Renal cortex interstitium (tissue), 15 donors: ENCODE measurements at places on chromosomes 13 and 19. TPM values are rescaled to one million over a fixed set of nuclear protein-coding genes. Genes with fewer than 3 reads are reported as not detected.

- no peak for DNase-seq
Measured at GRCh38 chr19:7370546-7370945, 21.8 kb downstream of the ARHGEF18 start.

DNA sequence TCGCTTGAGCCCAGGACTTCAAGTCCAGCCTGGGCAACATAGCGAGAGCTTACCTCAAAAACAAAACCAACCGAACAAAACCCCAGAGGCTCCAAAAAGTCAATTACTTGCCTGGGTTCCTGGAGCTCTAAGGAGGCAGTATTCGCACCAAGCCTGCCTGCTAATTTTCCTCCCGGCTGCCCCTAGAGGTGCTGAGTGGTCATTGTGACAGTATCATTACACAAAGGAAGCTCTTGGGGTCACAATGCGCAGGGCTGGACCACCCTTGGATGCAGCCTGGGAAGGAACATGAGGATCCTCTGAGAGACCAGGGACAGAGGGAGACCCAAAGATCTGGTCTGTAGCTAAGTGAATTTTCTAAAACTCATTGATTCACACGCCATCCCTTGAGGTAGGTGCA lies 8.5 kb upstream of the PEX11G start:
- DNase-seq = no peak

EPSTI1 gene
- polyA plus RNA-seq = 16.3 TPM

DNA sequence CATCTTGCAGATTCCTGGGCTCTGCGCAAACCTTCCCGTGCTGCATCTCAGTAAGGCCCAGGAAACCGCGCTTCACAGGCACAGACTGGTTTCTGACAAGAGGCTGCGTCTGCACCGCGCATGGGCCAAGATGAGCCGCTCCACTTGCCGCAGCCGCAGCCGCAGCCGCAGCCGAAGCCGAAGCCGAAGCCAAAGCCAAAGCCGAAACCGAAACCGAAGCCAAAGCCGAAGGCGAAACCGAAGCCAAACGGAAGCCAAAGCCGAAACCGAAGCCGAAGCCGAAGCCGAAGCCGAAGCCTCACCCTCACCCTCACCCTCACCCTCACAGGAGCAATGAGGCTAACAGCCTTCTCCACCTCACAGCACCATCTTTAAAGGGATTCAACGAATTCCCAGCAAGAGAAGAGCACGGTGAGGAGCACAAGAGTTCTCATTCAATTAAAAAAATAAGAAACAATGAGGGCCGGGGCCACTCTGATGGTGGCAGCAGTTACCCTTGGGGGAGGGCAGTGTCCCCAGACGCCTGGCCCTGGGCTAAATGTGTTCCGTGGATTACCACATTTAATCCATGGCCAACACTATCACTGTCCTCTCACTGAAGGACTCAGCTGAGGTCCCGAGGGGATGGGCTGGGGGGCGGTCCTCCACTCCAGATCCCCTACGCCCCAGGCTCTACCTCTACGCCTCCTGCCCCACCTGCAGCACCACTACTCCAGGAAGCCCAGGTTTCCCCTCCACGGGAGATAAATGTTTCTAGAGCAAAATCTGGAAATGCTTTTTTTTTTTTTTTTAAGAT lies 29.1 kb downstream of the ZNF787 start:
- no peak for DNase-seq

GRCh38 chr13:38664906-38665305 lies 22.0 kb upstream of the FREM2 start:
- no peak for DNase-seq

DNA sequence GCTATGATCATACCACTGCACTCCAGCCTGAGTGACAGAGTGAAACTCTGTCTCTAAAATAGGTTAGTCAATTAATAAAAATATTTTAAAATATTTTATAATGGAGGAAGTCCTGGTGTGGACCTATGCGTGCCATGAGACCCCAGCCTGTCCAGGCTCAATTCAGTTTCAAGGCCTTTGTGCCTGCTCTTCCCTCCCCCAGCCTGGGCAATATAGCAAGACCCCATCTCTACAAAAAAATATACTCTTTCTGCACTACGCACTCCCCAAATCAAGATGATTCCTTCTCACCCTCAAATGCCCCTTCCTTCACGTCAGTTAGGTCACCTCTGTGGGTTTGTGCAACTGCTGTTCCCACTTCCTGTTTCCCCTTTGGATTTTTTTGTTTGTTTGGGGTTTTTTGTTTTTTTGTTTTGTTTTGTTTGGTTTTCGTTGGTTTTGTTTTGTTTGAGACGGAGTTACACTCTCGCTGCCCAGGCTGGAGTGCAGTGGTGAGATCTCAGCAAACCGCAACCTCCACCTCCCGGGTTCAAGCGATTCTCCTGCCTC lies 1.4 kb upstream of the HSH2D start:
- no peak for DNase-seq

AP2S1 gene
- 95.1 TPM for polyA plus RNA-seq

DNA sequence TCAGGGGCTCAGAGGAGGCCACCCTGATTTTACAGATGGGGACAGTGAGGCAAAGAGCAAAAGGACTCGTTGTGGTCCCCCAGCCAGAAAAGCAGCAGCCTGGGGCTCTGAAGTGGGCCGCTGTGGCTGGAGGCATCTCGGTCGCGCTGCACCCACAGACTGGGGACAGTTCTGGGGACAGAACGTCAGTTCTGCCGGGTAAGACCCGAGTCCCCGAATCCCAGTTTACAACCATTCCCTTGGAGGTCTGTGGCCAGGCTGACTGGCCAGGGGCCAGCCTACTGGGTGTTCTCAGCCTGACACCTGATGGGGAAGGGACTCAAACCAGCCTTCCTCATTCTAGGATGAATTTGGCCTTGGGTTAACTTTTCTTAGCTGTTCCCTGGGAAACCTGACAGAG lies 14.1 kb downstream of the SUGP1 start:
- no peak for DNase-seq
